Activated naive CD8-positive, alpha-beta T cell treated with anti-CD3 and anti-CD28 coated beads, Interleukin-2, amount 50 U/mL, for 24 hours (primary cell): ENCODE measurements at places on chromosomes 6 and 20.

DNA sequence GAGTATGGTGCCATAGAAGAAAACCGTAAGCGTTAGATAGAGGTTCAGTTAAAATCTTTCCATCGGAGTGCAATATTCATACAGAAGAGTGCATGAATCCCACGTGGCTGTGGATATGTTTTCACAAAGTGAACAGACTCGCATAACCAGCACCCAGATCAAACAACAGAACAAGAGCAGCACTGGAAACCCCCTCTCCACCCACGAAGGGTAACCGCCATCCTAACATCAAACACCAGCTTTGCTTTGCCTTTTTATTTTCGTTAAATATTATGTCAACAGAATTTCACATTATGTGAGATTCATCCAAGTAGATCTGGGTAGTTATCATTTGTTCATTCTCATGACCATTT lies 4.7 kb downstream of the GTSF1L start:
- DNase-seq: peak; percentile 48

GRCh38 chr20:24915892-24916291 lies 33.2 kb upstream of the CST7 start:
- DNase-seq: no peak

DNA sequence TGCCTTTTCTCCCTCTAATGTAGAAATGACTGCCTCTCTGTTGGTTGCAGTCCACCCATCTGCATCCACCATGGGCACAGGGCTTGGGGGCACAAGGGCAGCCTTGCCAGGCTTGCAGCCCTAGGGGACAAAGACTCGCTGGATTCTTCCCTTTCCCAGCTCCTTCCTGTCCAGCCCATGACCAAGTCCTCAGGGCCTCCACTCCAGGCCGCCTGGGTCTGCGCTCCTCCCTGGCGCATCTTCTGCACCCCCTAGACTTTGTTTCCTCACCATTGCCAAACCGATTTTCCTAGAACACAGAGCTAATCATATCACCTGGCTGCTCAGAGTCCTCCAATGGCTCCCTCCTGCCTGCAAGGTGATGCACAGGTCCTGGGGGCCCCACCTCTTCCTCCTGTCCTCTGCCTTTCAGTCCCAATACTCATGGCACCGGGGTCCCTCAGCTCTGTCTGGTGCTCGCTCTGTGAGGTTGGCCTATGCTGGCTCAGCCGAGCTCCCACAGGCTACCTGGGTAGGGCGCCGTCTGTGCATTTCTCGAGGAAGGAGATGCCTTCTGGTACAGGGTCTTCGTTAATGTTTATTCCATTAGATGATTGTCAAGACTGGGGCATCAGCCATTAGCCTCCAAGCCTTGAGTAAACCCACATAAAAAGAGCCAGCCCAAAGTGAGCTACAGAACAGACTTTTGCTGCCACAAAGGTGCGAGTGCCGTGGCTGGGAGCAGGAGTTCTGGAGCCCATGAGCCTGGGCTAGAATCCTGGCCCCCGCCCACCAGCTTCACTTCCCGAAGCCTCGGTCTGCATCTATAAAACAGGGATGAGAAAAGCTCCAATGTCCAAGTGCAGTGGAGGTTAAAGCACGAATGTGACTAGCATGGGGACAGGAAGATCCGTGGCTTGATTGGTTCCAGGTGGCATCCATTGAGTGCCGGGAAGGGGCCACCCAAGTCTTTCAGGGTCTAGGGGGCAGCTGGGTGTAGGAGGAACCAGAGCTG lies 17.7 kb downstream of the PSMG4 start:
- DNase-seq: no peak

DNA sequence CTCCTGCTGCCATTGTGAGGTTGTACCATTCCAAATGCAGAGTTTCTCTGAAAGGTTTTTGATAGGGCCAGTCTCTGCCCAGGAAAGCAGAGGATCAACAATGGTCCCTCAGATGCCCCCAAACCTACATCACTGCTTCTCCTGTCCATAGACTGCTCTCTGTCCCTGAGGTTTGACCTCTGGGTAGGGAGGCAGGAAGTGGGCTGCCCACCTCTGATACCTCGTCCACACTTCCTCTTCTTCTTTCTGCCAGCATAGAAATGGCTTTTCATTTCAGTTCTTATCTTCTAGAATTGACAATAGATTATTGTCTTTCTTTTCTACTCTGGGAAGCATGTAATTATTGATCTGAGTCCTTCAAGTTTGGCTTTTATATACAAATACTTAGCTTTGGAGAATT lies 170.6 kb downstream of the TRMT11 start:
- DNase-seq: no peak

DNA sequence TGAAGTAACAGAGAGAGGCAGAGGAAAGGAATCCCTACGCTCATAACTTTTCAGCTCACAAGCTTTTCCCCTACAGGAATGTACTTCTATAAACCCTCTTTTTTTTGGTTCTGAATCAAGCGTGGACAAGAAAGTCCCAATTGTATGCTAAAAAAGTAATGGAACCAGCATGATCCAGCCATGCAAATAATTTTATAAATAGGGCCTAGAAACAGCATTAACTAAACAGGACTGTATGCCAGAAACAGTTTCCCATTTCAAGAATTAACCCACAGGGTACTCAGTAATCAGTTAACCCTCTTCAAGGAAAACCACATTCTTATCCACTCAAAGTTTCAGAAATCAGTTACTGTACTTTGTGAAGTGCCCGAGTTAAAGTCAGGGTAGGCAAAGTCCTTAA lies 87.0 kb upstream of the HMGCLL1 start:
- no peak for DNase-seq

DNA sequence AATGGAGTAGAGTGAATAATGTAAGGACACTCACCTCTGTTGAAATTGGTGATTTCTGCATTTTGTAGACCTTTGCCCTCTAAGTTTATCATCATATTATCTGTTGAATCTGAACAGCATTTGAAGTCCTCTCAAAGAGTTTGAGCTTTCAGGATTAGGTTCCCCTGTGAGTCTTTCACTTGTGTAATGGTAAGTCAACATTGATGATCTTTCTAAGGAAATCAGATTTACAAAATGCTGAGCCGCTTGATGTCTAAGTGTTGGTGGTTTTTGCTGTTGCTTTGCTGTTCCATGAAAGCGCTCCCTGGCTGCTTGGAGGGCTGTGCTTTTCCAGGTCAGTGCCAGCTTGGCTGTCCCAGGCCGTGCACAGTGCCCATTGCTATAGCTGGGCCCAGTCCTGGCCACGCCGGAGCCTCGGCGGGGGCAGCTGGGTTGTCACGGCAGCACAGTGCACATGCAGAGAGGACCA lies 33.8 kb upstream of the KIF25 start:
- no peak for DNase-seq

DNA sequence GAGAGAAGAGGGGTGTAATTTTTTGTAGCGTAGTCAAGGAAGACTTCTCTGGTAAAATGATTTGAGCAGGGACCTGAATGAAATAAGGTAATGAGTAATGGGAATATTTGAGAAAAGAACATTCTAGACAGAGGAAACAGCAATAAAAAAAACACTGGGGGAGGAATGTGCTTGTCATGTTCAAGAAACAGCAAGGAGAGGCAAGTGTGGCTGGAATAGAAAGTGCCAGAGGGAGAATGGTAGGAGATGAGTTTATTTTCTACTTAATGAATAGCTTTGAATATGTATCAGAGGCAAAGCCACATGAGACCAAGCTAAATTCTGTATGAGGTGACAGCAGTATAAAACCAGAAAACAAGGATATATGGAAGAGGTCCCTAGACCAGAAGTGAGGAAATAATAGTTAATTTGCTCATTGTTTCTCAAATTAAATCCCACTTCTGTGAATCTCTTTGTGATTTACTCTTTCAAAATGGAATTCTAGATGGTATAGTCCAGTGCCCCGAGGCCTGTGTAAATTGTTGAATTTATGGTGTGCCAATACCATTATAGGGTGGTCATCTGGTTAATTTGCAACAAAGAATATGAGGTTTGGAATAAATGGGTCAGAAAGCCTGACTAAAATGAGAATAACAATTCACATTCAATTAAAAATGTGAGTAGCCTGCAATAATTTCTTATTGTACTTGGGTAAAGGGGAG lies 170.2 kb downstream of the CDKAL1 start:
- no peak for DNase-seq

- no peak for DNase-seq
These were observed 155.4 kb downstream of the DLL1 start for GRCh38 chr6:170135461-170135820.

GRCh38 chr20:51480507-51481270 lies 61.8 kb downstream of the NFATC2 start:
- DNase-seq: peak; percentile 66

DNA sequence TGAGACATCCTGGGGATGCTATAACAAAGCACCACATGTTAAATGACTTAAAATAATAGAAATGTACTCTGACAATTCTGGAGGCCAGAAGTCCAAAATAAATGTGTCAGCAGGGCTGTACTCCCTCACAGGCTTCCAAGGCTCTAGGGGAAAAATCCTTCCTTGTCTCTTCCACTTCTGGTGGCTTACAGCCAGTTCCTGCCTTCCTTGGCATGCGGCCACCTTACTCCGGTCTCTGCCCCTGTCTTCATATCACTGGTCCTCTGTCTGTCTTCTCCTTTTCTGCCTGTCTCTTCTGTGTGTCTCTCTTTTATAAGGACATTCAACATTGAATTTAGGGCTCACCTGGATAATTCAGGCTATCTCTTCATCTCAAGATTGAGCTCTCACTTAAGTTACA lies 155.3 kb upstream of the SYNCRIP start:
- DNase-seq: no peak

GRCh38 chr6:75490706-75491105 lies 2.9 kb downstream of the FILIP1 start:
- DNase-seq: no peak

- no peak for DNase-seq
These were observed 21.5 kb downstream of the GSTA3 start for GRCh38 chr6:52887910-52888524.

GRCh38 chr6:164827537-164827936 lies 481.9 kb downstream of the C6orf118 start:
- DNase-seq: no peak

GRCh38 chr6:84836366-84836765 lies 72.0 kb upstream of the TBX18 start:
- no peak for DNase-seq

DNA sequence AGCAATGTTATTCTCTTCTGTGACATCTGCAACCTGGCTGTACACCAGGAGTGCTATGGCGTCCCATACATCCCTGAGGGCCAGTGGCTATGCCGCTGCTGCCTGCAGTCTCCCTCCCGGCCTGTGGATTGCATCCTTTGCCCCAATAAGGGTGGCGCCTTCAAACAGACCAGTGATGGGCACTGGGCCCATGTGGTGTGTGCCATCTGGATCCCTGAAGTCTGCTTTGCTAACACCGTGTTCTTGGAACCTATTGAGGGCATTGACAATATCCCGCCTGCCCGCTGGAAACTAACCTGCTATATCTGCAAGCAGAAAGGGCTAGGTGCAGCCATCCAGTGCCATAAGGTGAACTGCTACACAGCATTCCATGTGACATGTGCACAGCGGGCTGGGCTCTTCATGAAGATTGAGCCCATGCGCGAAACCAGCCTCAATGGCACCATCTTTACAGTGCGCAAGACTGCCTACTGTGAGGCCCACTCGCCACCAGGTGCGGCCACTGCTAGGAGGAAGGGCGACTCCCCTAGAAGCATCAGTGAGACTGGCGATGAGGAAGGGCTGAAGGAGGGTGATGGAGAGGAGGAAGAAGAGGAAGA lies 4.6 kb downstream of the BRPF3 start:
- no peak for DNase-seq

DNA sequence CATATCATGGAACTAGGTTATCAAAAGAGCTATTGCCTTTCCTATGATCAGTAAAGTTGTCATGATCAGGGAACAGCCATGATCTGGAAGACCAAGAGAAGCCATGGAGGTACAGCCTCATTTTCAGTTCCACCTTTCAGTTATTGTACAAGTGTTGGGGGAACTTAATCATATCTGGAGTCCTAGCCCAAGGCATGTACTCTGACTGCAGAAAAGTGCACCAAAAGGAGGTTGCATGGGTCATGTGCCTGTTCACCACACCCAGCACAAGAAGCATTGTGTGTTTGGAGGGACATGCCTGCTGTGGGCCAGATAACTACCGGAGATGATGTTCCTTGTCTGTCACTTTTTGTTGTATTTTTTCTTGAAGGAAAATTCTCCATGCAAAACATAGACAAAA lies 185.8 kb upstream of the MAN1A1 start:
- DNase-seq: no peak

- no peak for DNase-seq
These were observed 77.0 kb downstream of the PLCB1 start for GRCh38 chr20:8209061-8209460.

DNA sequence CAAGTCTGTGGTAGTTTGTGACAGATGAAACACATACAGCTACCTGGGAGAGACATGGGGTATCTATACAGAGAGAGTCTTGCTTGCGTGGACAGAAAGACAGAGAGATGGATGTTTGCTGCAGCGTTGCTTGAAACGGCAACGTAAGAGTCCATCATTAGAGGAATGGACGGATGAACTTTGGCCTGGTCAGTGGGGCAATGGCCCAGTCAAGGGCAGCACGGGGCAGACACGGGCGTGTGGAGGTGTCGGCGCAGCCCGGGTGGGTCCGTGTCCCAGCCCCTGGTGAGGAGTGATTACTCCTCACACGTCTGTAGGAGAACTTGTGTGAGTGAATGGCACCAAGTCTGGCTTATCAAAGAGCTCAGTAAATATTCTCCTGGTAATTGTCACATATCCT lies 21.9 kb downstream of the DACT2 start:
- no peak for DNase-seq

DNA sequence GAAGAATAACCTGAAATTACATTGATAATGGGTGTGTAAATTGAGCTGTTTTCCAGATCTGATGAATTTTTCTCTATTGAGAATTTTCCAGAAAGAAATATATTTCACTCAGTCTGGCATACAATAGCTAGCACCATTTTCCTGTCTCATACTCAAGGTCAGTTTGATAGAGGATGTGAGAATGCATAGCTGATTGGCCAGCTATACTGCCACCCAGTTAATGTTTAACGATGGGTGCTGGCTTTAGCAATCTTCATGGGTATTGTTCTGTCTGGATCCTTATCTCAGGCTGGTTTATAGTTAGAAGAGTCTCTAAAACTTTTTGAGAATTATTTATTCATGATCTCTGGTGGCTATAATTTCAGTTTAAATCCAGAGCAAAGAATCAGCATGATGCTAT lies 147.4 kb downstream of the HDGFL1 start:
- DNase-seq: no peak

GRCh38 chr6:8006208-8006607 lies 58.0 kb downstream of the BLOC1S5 start:
- no peak for DNase-seq

DNA sequence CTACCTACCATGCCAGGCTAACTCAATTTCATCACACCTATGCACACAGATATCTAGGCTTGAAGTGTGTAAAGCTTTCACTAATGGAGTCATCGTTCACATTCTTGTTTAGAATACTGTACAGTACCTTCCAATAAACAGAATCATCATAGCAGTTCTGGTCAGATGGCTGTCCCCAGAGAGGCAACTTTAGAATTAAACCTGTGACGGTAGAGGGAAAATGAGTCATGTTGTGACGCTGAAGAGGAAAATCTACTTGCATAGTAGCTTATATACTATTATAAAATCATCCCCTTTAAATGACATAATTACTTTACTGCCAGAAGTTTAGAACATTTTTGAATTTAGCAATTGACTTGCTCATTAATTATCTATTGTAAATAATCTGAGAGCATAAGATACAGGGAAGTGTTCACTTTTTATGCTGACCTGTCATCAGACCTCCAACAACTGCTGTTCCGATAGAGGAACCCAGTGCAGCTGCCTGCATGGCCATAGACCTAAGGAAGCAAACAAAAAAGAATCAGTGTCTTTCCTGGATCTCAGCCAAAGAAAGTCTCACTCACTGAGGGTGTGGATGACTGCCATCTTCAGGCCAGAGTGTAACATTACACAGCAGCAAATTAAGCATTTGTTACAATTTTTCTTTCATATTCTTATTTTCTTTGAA lies 29.8 kb downstream of the RHAG start:
- peak; percentile 2 for DNase-seq
